CD8-positive, alpha-beta memory T cell (primary cell): ENCODE measurements at places on chromosomes 2 and 18. TPM values are rescaled to one million over a fixed set of nuclear protein-coding genes. Genes with fewer than 3 reads are reported as not detected.

- DNase-seq = no peak
Measured at GRCh38 chr18:9417073-9417851, 58.1 kb upstream of the RALBP1 start.

- no peak for DNase-seq
Measured at GRCh38 chr2:26536371-26537068, 58.6 kb upstream of the OTOF start.

- no peak for DNase-seq
Measured at GRCh38 chr18:62460851-62461300, 61.9 kb upstream of the ZCCHC2 start.

GRCh38 chr2:27322301-27322765 is 564 bp downstream of the MPV17 start:
- peak; percentile 19 for DNase-seq

LINC00305 gene
- total RNA-seq = not detected

DNA sequence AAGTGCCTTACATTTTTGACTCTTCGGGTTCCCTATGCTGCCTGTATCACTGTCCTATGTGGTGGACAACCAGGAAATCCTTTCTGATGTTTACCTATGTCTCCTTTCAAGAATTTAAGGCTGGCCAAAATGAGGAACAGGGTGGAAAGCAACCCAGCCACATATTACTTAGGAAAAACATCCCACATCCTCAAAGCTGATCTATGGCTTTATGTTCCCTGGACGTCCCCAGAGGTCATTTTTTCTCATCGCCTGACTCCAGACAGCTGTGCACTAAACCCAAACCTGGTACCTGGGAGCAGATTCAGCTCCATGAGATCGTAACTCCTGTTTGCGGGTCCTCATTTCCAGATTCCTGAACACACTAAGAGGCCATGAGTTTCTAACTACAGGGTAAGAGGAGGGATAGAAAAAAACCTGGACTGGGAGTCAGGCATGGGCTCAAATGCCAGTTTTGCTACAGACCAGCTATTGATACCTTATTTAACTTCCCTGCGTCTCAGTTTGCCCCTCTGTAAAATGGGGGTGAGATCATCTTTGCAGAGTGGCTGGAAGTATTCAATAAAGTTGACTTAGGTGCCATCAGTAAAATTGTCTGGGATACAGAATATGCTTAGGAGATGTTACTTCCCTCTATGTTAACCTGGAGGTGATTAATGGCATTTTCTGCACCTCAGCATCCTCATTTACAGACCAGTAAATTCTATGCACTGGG is 70.8 kb downstream of the TNS1 start:
- DNase-seq = no peak

VWC2L gene
- total RNA-seq = not detected

GRCh38 chr2:192159736-192160135 is 35.0 kb downstream of the TMEFF2 start:
- no peak for DNase-seq

GRCh38 chr2:185785156-185785555 is 46.6 kb downstream of the FSIP2 start:
- DNase-seq = no peak

FBXO15 gene
- 0.55 TPM for total RNA-seq

ZNF521 gene
- total RNA-seq = not detected

DNA sequence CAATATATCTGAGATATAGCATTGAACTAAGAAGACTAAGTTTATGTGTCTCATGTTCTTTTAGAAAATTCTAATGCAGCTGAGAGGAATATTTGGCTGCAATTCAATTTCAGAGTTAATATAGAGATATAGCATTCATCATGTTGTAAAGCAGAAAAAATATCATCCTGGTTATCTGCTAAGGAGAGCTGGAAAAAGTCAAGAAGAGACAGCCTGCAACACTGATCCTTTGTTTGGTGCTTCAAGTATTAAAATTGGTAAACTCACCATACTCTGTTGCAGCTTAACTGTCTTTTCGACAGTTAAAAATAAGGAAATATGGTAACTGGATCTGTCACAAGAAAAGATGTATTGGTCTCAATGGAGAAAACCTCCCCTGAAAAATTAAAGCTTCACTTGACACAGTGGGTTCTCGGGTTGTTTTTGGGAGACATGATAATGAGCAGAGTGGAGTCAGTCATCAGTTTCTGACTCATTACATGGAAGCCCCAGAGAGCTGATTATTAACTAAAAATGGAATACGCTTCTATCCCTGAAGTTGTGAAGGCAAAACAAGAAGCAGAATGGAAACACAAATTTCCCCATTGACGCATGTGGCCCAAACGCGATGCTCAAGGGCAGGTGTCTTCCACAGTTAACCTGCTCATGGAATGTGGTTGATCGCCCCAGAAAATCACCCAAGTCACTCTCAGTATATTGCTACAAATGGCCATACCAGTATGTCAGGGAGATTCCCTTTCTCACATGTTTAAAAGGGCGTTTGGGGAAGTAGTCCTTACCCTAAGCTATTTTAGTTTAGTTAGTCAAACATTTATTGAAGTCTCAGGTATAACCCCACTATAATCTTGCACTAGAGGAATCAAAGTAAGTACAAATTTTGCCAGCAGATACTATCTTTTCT is 8.2 kb downstream of the BCL2 start:
- no peak for DNase-seq

DNA sequence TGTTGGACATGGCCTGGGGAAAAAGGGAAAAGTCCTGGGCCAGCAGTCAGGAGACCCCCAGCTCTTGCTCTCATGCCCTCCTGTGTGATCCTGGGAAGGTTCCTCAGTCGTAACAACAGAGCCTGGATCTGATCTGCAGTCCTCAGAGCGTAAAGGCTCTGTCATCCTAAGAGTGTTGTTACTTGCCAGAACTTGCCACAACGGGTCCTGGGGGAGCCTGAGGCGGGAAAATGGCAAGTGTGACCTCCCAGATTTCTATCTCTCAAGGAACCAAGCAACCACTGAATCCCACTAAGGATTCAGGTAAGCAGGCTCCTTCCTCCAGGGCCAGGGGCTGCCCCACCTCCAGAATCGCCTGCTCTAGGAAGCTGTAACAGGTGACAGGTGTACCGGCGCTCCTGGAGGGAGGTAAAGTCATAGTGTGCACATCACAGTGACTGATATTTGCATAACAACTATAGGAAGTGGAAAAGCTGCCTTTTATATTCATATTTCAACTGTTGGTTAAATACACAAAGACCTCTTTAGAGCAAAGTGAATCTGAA is 18.4 kb downstream of the HS1BP3 start:
- no peak for DNase-seq

RPL31 gene
- total RNA-seq = 1,340 TPM

DNA sequence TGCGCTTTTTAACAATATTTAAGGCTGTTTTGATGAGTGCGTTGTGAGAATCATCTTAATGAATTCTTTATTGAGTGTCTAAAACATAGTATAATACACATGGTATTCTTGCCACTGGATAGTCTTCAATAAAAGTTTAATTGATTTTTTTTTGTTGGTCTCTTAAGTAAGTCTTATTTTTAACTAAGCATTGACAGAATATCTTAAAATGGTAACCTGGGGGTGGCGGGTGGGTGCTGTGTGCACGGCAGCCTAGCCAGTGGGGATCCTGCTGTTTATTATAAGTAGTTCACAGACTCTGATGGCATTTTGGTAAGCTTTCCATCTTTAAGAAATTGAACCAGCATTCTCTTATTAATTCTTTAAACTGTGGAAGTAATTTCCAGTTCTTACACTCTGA is 6.0 kb downstream of the SOX11 start:
- DNase-seq = no peak

NFATC1 gene
- 45.9 TPM for total RNA-seq

DNA sequence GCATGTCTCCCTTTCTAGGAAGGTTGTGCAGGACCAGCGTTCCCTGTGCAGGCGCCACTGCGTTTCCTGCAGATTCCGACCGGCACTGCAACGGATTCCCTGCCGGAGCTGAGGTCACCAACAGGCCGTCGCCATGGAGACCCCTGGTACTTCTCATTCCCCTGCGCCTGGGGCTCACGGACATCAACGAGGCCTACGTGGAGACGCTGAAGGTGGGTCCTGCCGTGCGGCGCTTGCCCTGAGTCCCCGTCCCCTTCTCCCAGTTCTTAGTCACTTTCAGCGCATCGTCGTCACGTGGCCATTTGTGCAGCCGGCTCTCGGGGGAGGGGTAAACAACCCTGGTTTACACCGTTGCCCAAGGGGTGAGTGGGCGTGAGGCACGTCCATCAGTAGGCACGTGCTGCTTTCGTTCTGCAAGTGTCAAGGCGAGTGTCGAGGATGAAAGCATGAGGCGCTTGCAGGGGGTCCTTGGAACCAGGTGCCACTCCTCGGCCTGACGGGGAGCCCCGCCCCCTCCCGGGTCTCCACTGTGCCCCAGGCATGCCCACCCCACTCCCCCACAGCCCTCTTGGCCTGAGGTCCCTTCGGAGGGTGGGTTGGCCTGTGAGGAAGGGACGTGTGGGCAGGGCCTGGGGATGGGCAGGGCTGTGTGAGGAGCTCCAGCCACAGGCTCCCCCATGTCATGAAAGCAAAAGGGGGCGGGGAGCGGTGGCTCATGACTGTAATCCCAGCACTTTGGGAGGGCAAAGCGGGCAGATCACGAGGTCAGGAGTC is 19.8 kb downstream of the DTYMK start:
- no peak for DNase-seq

- no peak for DNase-seq
Measured at GRCh38 chr18:57833441-57834101, 30.5 kb upstream of the ATP8B1 start.

DLX2 gene
- 0.16 TPM for total RNA-seq

DNA sequence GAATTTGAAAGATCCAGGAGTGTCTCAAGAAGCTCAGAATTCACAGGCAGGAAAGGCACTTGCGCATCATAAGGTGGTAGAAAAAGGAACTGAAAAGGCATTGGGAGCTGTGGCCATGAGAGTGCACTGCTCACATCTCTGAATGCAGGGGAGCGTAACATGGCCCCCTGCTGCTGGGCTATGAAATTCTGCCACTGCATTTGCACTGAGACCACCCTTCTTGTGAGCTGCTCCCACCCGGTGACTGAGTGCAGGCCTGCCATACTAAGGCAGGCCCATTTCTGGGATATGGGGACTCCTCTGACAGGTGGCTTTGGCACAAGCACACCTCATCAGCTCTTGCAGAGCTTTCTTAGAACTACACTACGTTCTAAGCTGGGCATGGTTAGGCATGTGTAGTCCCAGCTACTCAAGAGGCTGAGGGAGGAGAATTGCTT is 25.3 kb upstream of the STARD7 start:
- DNase-seq = no peak

- DNase-seq = no peak
Measured at GRCh38 chr2:115833196-115833595, 1390.8 kb downstream of the DPP10 start.

DNA sequence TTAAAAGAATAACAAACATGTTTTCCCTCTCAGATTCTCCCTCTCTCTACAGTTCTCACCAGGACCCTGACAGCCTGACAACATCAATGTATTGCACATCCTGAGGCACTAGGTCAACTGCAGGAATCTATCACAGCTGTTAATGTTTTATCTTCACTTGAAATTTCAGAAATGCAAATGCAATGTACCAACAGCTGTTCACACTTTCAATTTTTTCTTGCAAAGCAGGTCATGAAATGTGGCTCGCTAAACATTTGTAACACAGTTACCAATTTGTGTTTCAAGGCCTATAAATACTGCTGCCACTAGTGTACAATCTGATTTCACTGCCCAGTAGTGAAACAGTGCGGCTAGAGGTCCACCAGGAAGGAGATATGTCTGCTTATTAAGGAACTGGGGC is 147.8 kb downstream of the EXOC6B start:
- DNase-seq = no peak

DNA sequence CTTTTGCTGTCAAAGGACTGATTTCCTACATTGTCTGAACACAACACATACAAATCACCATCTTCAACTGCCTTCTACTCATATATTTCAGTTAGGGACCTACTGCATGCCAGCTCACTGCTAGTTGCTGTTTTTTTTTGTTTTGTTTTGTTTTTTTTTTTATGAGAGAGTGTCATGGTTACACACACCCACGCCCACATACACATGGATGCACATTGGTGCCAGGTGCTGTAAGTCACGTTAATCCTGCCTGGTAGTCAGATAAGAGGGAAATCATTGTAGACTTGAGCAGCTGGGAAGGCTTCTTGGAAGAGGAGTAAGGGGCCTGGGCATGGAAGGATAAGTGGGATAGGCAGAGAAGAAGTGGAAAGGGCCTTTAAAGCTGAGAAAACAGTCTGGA is 209.9 kb downstream of the TDRD15 start:
- no peak for DNase-seq

MARCHF4 gene
- not detected for total RNA-seq

DNA sequence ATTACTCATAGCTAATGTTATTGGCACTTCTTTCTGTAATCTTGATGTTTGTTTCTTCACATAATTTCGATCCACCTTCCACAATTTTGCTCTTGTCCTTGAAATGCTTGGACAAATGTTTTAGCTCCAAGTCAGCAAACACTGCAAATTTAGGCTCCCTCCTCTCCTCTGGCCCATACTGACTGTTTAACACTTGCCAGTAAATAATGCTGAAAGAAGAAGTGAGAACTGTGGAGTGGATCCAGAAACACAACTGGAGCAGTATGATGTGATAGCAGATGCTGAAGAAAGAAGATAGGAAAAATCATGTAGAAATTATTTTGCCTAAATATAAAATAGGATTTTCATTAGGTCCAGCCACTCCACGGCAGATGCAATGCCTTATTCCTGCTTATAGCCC is 415.0 kb upstream of the GYPC start:
- no peak for DNase-seq

CLEC4F gene
- not detected for total RNA-seq

DNA sequence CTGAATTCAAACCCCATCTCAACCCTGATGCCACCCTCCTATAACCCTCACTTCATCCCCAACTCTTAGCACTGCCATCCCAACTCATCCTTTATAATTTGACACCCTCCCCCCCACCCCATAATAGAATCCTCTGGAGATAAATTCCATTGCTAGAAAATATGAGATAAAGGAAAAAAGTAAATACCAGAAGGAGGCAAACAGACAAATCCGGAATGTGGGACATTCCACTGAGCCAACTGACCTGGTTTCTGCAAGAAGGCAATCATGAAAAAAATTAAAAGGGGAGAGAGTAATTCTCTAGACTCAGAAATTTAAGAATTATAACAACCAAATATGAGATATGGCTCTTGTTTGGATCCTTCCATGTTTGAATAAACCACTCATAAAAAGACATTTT is 132.4 kb downstream of the CYP26B1 start:
- no peak for DNase-seq

- DNase-seq = no peak
Measured at GRCh38 chr2:40450796-40451430, 977 bp downstream of the SLC8A1 start.

SRD5A2 gene
- not detected for total RNA-seq

DNA sequence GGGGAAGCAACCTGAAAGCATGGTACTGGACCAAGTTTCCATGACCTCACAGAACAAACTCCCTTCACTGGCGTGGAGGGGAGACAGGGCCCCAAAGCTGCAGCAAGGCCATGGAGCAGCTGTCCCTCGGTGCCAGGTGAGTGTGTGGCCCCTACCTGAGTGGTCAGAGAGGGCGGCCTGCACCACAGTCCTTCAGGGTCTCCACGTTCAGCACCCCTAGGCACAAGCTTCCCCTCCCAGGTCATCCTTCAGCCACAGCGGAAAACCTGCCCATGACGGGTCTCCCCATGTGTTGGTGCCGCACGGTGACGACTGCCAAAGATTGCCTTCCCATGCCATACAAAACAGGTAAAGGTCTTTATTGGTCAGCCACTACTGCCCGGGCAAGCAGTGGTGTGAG is 201.6 kb downstream of the MGAT5 start:
- no peak for DNase-seq
